ENCODE measurements at places on chromosomes 3 and 15.

GRCh38 chr3:23455084-23455483, 252.0 kb downstream of the UBE2E2 start:
- ATAC-seq: no peak

DNA sequence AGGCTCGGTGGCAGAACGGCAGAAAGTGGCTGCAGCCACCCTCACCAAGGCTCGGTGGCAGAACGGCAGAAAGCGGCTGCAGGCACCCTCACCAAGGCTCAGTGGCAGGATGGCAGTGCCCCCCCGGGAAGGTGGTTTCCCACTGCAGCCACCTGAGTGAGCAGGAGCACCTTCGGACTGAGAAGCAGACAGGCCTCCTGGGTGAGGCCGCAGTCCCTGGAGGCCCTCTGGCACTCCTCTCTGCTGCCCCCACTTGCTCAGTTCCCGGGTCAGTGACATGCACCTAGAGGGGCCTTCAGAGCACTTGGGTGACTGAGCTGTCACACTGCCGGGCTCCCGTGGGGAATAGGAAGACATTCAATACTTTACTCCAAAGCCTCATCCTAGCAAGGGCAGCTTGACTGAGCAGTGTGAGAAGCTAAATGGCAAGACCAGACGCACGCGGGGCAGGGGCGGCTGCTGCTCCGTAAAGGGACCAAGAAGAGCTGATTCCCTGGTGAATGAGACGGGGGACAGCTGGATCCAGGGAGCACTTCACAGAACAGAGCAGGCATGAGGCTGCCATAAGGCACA, 62.7 kb downstream of the PCSK6 start:
- no peak for ATAC-seq

- no peak for ATAC-seq
Measured at GRCh38 chr15:36676211-36676610, 96.8 kb downstream of the CDIN1 start.

- ATAC-seq: no peak
Measured at GRCh38 chr15:68464448-68465090, 32.6 kb upstream of the ITGA11 start.

- ATAC-seq: no peak
Measured at GRCh38 chr3:138200424-138200823, 13.3 kb downstream of the ARMC8 start.

GRCh38 chr3:98877132-98877531, 24.4 kb downstream of the DCBLD2 start:
- ATAC-seq: no peak

- ATAC-seq: peak; percentile 81
Measured at GRCh38 chr3:194058189-194058571, 77.8 kb upstream of the HES1 start.

DNA sequence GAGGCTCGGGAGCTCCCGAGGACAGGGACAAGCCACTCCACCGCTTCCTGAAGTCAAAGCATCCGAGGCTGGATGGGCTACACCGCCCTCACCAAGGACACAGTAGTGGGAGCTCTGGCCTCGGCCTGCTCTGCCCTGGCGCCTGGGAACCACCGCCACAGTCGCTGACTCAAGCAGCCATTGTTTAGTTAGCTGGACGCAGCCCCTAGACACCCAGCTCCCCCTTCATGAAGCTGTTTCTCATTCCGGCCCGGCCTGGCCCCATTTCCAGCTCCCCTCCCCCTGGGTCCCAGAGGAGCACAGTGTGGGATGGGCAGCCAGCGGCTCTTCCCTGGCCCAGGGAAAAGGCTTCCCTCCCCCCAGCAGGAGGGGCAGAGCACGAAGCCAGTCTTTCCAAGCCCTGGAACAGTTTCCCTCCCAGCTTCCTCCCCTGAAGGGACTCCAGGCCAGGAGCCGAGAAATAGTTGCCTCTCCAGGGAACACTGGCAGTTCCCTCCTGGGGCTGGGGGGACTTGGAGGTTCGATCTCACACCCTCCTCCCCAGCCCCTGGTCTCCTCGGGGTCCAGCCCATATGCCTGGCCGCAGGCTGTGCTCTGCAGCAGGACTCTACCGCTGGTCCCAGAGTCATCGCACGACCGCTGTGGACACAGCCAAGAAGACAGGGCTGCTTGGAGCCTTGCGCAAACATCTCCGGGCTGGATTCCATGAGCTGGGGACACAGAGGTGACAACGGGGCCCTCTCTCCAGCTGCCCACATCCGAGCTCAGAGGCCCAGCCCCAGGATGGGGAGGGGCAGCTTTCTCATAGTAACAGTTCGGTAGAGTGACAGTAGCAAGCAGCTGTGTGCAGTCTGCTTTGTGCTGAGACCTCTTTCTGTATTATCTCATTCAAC, 10.0 kb downstream of the PLXND1 start:
- no peak for ATAC-seq

DNA sequence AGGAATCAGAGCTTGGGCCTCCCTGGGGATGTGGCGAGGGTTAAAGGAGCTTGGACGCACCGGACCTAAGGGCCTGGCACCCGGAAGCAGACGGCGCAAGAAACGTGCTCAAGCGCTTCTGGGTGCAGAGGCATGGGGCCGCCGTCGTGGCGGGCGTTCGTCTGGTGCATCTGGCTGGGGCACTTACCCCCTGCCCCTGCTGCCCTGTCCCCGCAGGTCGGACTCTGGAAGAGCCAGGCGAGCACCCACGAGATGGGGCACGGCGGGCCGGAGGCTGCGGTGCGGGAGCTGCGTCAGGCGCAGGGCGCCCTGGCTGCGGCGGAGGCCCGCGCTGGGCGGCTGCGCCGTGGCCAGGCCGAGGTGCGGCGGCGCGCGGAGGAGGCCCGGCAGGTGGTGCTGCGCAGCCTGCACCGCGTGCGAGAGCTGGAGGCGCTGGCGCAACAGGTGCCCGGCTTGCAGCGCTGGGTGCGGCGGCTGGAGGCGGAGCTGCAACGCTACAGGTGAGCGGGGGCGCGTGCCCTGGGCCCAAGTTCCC, 2.5 kb downstream of the EFCC1 start:
- ATAC-seq: peak; percentile 72

GRCh38 chr3:8530581-8530980, 29.0 kb downstream of the LMCD1 start:
- no peak for ATAC-seq

DNA sequence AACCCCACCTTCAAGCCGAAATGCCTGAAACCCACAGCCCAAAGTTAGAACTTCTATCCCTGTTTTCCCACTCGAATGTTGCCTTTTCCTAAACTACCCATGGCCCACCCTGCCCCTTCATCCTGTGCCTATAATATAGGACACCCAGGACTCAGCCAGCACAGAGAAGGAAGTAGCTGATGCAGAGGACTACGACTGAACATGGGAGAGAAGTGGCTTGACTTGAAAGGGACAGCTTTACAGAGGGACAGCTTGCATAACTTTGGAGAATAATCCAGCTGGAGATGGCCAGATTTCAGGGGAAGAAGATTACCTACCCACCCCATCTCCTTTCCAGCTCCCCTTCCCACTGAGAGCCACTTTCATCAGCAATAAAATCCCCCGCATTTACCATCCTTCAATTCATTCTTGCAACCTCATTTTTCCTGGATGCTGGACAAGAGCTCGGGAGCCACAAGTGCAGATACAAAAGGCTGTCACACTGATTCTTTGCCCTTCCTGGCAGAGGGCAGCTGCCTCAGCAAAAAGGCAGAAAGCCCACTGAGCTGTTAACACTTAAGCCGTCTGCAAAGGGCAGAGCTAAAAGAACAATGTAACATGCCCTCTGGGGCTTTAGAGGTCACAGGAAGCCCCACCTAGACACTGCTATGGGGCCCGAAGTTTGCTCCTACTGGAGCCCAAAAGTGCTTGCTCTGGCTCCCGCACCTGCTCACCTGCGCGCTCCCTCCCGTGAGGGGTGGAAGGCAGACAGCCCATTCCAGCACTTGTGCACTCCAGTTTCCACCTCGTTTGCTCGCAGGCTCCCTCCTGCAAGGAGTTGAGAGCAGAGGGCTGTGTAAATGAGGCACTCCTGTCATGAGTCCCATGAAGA, 224.0 kb downstream of the TBC1D5 start:
- no peak for ATAC-seq

DNA sequence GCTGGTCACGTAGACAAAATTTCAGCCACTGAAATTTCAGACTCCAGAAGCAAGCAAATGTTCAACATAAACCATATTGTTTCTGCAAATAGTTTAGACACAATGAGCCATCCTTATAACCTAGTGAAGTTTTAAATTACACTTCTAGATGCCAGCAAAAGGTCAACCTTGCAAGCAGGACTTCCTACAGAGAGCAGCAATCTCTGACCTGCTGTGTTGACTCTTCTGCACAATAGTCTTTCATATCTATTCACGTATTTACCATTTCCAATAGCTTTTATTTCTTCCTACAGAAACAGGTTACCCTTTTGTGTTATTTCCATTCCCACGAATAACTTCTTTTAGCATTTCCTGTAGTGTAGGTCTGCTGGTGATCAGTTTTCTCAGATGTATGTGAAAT, 10.6 kb downstream of the LMLN start:
- no peak for ATAC-seq

DNA sequence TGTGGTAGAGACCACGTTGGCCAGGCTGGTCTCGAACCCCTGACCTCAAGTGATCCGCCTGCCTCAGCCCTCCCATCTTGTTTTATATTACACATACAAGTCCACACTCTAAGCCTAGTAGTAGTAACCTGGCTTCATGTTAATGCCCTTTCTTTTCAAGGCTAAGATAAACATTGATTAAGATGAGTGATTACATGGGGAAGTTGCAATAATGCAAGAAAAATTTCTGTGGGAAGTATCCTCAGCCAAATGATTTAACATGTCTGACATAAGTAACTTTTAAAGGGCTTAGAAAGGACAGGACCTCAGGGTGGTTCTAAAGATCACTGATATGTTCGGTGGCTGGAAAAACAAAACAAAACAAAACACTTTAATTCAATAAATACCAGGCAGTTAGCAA, 72.1 kb downstream of the SFMBT1 start:
- ATAC-seq: no peak

GRCh38 chr3:134030379-134031347, 938 bp upstream of the SLCO2A1 start:
- ATAC-seq: no peak

GRCh38 chr15:99959326-99959725, 226.1 kb upstream of the LYSMD4 start:
- ATAC-seq: no peak

DNA sequence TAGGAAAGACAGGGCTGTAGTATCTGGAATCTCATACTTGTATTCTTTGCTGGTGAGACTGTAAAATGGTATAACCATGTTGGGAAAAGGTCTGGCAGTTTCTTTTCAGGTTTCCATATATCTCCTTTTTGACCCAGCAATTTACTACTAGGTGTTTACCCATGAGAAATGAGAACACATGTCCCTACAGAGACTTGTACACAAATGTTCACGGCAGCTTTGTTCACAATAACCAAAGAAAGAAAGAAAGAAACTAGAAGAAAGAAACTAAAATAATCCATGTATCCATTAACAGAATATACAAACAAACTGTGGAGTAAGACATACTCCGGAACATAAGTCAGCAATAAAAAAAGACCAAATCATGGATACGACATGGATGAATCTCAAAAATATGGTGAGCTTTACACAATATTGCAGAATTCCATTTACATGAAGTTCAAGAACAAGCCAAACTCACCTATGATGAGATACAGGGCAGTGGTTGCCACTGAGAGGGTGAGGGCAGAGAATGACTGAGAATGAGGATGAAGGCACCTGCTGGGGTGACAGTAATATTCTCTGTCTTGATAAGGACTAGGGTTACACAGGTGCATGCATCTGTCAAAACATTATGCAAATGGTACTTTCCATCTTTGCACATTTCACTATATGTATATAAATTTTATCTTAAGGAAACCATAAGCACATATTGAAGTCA, 2.7 kb downstream of the RFTN1 start:
- peak; percentile 20 for ATAC-seq

GRCh38 chr3:41190509-41191284, 8.6 kb upstream of the CTNNB1 start:
- peak; percentile 60 for ATAC-seq

- no peak for ATAC-seq
Measured at GRCh38 chr15:72063186-72063585, 54.8 kb downstream of the MYO9A start.

DNA sequence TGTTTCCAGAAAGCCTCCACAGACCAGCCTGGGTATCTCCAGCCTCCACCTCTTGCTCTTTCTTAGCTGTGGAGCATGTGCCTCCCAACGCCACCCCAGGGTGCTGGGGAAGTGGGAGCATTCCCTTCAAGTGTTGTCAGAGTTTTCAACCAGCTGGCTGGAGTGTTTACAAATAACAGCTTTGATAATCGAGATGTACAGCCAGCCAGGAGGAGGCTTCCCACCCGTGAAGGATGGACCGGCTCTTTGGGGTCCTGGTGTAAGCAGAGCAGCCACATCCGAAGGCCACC, 8.5 kb upstream of the OXTR start:
- ATAC-seq: no peak

DNA sequence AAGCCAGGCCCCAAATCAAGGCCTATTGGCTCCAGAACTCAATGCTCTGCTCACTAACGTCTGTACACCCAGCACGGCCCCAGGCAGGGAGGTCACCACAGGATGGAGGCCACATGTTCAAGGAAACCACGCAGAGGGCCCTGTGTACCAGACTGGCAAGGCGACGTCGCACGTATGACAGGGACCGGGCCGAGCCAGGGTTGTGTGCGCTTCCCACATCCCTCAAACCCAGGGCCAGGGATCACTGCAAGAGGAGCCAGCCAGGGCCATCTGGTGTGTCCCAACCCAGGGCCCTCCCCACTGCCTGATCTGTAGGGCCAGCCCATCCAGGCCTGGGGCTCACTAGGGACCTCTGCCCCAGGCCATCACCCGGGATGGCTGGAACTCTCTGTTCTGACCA, 62.0 kb downstream of the ZNF445 start:
- peak; percentile 3 for ATAC-seq

GRCh38 chr3:168975576-168975975, 687.9 kb downstream of the MECOM start:
- no peak for ATAC-seq

DNA sequence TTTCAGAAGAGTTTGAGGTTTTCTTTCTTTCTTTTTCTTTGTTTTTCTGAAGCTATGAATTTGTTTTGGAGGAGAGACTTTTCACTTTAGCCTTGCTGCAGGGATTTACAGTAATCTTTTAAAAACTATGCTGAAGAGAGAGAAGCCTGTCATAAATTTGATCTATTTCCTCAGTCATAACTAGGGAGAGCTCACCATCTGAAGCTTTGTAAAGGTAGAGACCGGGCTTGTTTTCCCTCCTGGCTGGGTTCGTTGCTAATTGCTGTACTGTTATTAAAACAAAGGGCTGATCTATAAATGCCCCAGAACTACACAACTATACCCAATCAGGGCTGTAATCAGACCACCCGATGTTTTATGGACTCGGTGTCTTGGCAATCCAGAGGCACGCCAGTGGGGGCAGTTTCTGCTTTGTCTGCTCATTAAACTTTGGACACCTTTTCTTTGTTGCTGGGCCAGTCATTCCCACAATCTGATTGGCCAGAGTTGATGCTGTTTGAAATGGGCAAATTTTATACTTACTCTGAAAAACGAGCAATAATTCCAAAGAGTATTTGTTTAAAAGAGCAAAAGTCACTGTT, 164.3 kb downstream of the CACNA1D start:
- ATAC-seq: no peak

GRCh38 chr3:16720367-16720940, 115.2 kb upstream of the DAZL start:
- ATAC-seq: no peak

All from stimulated activated memory B cell treated with anti-CD40 and anti-IgM and Interleukin-4, amounts not matched to agents 10 μg/mL and 1 μg/mL and 100 μg/mL, for 72 hours (primary cell).